PC-3 (cell line): ENCODE measurements at places on chromosomes 3 and 15. TPM values are rescaled to one million over a fixed set of nuclear protein-coding genes. Genes with fewer than 3 reads are reported as not detected.
A peak's percentile ranks its signal among the peaks of the same experiment; 100 is the strongest.

Gene PDZRN3
- not detected in 2 replicates for total RNA-seq

Gene ALPK3
- 2.4 and 6.9 TPM in 2 replicates for total RNA-seq

DNA sequence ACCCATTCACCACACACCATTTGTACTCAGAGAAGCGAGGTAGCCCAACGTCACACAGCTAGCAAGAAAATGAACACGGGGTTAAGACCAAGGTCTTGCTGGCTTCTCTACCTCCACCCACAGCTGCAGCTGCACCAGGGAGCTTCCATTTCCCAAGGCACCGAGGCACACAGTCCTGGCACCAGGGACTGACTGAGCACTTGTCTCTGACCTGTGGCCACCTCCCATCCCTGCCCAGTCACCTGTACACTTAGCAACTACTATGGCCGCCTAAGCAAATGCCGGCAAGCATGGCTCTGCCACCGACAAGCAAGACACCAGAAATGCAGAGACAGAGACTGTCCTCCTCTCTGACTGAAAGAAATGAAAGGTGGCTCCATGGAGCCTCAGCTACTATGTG lies 15.3 kb downstream of the ZXDC start:
- DNase-seq: no peak

DNA sequence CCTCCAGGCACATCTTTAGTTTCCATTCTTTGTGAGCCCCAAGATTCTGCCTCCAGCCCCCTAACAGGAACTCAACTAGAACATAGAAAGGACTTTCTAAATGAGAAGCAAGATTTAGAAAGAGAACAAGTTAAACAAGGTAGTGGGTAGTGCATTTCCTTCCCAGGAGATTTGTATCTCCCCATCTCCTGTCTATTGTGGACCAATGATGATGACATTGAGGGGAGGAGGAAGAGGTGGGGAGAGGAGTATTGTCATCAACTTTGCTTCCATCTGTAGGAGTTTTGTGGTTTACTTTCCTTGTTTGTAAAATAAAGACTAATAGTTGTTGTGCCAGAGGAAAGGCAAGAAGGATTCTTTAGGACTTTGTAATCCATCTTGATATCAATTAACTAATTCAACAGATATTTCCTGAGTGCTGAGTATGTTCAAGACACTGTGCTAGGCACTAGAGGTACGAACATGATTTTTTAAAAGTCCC lies 235.3 kb upstream of the ROPN1 start:
- DNase-seq: peak; percentile 10

GRCh38 chr3:117998071-117998470 lies 1036.6 kb downstream of the IGSF11 start:
- no peak for DNase-seq
